Fibroblast of lung (primary cell): ENCODE measurements at places on chromosomes 13 and 19. TPM values are rescaled to one million over a fixed set of nuclear protein-coding genes. Genes with fewer than 3 reads are reported as not detected.

Gene ARHGAP45
- total RNA-seq = 0.77 and 1.8 TPM in 2 replicates

Gene TUBA3C
- not detected in 2 replicates for total RNA-seq

Gene ZNF616
- 11.3 and 12.4 TPM in 2 replicates for total RNA-seq

DNA sequence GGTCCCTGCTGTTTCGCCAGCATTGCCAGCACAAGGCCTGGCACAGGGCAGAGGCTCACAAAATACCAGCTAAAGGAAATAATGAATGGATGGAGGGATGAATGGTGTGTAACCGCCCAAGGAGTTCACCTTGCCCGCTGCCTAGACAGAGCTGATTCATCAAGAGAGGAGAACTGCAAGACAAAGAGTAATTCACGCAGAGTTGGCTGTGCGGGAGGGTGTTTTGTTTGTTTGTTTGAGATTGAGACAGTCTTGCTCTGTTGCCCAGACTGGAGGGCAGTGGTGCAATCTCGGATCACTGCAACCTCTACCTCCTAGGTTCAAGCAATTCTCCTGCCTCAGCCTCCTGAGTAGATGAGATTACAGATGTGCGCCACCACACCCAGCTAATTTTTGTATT lies 3.0 kb downstream of the OPA3 start:
- H3K4me1 ChIP-seq = peaks cover 11% of the 10 kb centered on the region
- no peaks in the 10 kb centered on the region for H3K36me3 ChIP-seq
- no peak for DNase-seq
- no peaks in the 10 kb centered on the region for H3K27me3 ChIP-seq

Gene POU2F2
- under 0.01 and 0.17 TPM in 2 replicates for total RNA-seq

DNA sequence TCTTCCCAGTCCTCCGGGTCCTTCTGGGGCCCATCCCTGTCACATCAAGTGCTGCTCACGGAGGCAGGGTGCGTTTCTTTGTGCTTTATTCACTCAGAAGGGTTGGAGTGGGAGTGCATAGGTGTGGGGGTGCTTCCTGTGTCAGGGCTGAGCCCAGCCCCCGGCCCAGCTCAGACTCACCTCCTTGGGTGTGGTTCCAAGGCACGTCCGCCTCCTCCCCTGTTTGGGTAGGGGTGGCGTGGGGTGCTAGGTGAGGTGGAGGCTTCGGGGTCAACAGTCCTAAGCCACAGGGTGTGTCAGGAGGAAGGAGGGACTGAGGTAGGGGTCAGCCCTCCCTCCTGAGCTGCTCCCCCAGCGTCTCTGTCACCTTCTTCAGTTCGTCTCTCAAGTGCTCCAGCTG lies 3.1 kb downstream of the CCER2 start:
- no peak overlapping the region for H3K27ac ChIP-seq
- H3K4me1 ChIP-seq = no peaks in the 10 kb centered on the region
- DNase-seq = no peak
- H3K36me3 ChIP-seq = peaks cover 5% of the 10 kb centered on the region
- no peak overlapping the region for H3K4me3 ChIP-seq

Gene SPACA4
- total RNA-seq = not detected in 2 replicates

Gene ZNF329
- total RNA-seq = 17.2 and 21.1 TPM in 2 replicates
